Right ventricle myocardium inferior (tissue), 1 donor: ENCODE measurements at places on chromosomes 12 and 14. TPM values are rescaled to one million over a fixed set of nuclear protein-coding genes. Genes with fewer than 3 reads are reported as not detected.

DNA sequence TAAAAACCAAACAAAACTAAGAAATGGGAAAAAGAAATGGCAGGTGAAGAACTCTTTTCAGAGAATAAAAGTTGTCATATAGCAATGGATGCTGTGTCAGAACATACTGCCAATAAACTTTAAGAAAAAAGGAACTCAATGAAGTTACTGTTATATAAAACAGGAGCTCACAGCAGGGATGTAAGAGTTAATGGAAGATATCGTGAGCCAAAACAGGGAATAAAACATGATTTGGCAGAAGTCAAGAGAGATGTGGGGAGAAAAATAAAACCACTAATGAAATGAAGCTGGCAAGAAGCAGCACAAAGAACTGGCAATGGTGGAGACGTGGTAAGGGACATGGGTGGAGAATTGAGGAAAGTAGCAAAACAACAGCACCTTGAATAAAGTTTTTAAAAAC, 61.0 kb downstream of the TAOK3 start:
- DNase-seq, result no peak

DNA sequence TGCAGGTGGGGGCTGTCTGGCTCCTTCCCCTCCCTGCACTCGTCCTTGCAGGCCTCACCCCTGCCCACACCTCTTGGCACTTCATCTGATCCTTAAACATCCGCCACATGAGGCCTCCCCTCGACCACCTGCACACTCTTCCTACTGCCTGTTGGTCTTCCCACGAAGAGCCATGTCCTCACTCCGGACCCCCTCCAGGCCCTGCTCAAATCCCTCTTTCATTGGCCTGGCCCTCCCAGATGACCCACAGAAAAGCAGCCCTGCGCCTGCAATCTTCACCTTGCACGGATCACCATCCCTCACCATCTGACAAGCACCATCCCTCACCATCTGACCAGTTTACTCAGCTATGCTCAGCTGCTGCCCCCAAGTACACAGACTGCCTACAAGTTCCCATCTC, 193.6 kb downstream of the BCL11B start:
- DNase-seq, result no peak

DNA sequence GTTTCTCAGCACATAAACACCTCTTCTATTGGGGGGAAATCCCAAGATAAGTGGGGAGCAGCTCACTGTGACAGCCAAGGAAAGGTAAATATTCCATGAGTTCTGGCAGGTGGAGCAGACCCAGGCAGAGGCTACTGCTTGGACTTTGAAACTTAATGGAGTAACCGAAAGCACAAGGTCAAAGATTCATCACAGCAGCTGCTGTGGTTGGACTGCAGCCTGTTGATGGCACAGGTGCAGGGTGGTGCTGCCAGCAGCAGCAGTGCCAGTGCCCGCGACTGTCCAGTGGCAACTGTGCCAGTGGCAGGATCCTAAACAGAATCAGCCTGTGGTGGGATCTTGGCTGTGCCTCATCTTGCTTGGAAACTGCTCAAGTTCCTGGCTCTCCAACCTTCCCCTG, 81.4 kb upstream of the ARID2 start:
- DNase-seq, result no peak

GRCh38 chr12:29402437-29402836, 21.5 kb upstream of the ERGIC2 start:
- DNase-seq, result no peak

GRCh38 chr12:94545935-94546771, 86.5 kb upstream of the CEP83 start:
- DNase-seq, result no peak

GRCh38 chr12:130951636-130952035, 2.1 kb upstream of the ADGRD1 start:
- no peak for DNase-seq

DNA sequence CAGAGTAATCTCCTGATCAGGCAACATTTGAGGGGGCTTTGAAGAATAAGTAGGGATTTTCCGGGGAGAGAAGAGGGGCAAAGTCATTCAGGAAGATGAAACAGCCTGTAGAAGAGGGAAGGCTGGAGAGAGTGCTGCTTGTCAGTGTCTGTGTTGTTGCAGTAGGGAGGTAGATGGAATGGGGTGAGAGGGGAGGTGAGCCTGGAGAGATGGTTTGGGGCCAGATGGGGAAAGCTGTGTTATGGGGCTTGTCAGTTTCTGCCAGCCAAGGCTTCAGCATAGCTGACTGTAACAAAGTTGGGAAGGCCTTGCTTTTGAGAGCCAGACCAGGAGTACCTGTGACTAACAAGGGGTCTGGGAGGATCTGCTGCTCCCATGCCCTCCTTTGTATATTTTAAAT, 18.0 kb downstream of the BICD1 start:
- no peak for DNase-seq

DNA sequence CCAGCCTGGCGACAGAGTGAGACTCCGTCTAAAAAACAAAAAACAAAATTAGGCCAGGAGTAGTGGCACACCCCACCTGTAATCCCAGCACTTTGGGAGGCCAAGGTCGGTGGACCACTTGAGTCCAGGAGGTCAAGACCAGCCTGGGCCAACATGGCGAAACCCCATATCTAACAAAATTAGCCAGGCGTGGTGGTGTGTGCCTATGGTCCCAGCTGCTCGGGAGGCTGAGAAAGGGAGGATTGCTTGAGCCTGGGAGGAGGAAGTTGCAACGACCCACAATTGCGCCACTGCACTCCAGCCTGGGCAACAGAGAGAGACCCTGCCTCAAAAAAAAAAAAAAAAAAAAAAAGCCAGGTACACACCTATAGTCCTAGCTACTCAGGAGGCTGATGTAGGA, 37.0 kb downstream of the KDM2B start:
- DNase-seq, result peak; percentile 71

- no peak for DNase-seq
These were observed 73.4 kb downstream of the CLIP1 start for GRCh38 chr12:122349078-122349477.

DNA sequence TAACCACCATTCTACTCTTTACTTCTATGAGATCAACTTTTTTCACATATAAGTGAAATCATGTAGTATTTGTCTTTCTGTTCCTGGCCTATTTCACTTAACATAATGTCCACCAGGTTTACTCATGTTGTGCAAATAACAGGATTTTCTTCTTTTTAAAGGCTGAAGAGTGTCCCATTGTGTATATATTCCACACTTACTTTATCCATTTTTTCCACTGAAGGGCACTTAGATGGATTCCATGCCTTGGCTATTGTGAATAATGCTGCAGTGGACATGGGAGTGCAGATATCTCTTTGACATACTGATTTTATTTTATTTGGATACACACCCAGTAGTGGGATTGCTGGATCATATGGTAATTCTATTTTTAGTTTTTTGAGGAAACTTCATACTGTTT, 181.1 kb upstream of the HMGA2 start:
- no peak for DNase-seq

GRCh38 chr12:3493043-3493858, 2.2 kb downstream of the PRMT8 start:
- peak; percentile 82 for DNase-seq

- DNase-seq, result no peak
These were observed 54.3 kb downstream of the ZFYVE26 start for GRCh38 chr14:67762051-67762450.

DNA sequence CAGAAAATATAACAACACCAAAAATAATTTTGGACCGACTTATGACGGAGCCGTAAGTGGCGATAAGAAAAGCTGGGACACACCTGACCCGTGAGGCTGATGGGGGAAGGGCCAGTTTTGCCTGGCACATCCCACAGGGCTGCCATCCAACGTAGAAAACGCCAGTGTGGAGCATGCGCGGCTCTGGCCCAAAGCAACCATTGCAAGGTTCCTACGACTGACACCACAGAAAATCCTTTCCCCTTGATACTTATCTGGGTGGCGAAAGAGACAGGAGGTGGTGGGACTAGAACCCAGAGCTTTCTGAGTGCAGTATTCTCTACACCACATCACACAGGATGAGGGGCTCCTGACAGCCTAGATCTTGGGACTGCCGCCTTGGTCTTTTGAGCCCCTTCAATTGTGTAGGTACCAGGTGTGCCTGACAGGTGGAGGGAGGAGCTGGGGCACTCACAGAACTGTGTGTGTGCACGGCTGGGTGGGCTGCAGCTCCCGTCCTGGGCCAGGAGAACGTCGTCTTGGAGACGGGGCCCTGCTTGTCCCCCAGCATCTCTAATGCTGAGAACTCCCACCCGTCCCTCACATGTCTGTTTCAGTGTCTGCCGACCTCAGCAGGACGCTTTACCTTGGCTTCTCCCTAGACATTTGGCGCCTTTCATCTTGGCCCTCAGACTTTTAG, 17.4 kb upstream of the CACNA2D4 start:
- no peak for DNase-seq

- no peak for DNase-seq
These were observed 939.5 kb downstream of the SLC16A7 start for GRCh38 chr12:60535363-60535762.

DNA sequence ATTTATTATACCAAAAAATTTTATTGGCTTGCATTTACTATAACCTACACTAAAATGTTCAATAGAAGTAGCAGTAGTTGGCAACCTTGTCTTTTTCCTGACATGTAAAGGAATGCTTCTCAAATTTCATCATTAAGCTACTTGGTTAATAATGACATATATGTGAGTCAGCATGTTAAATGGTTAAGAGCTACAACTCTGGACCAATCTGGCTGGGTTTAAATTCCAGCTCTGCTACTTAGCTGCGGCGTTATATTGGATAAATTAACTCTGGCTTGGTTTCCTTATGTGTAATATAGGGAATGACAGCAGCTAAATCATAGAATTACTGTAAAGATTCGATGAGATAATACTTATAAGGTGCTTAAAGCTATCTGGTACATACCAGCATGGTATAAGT, 53.7 kb upstream of the OTOGL start:
- DNase-seq, result no peak

GRCh38 chr14:74739293-74740030, 23.7 kb upstream of the YLPM1 start:
- DNase-seq, result no peak

DNA sequence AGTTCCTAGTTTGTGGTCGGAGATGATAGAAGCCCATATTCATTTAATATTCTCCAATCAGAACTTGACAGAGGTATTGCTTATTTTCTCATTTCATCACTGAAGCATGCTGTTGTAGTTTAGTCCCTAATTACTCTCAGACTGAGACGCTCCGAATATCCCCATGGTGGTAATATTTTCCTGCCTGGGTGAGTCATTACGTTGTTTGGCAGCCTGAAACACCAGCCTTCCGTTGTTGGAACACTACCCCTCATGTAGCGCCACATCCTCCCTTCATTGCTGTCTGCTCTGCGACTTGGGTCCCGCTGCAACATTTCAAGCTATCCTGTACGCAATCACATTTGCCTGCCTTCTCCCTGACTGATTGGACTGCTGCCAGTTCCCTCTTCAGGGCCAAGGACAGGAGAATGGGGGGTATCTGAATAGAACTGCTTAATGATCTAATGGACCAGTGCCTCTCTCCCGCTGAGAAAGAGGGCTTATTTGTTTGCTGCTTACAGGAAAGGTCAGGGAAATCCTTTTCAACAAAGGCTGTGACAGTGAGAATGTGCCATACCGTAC, 369.1 kb downstream of the NPAS3 start:
- no peak for DNase-seq

GRCh38 chr12:1587927-1588574, 6.3 kb downstream of the FBXL14 start:
- DNase-seq, result no peak

DNA sequence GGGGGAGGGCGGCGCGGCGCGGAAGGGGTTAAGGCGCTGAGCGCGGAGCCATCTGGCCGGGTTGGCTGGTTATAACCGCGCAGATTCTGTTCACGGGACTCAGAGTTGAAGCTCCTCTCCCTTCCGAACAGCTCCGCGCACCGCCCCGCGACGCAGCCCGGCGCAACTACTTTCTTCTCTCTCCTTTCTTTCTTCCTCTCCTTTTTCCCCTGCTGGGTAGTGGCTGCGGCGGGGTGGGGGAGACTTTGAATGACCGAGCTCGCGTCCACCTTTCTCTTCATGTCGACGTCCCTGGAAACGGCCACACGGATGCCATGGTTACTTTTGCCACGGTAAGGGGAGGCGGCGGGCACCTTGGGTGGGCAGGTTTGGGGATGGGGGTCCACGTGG, at the start of gene NTF3:
TSS of gene NTF3 (plus strand) at position 98 of the 390 bp plus-strand sequence. CDS start at position 315, 217 bp downstream.
- peak; percentile 66 for DNase-seq

DNA sequence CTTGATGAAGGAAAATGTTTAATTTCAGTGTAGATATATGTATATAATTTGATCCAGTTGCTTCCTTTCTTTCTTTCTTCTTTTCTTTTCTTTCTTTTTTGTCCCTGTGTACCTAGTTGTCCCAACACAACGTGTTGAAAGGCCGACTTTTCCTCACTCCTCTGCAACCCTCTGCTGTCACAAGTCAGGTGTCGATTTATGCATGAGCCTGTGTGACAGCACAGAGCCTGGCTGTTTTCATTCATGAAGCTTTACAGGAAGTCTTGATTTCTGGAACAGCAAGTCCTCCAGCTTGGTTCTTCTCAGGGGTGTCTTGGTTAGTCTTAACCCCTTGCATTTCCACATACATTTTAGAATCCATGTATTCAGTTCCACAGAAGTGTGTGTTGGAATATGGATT, 88.1 kb downstream of the PPP2R5C start:
- no peak for DNase-seq

- DNase-seq, result no peak
These were observed 591.0 kb upstream of the ATP2B1 start for GRCh38 chr12:90299666-90300065.

DNA sequence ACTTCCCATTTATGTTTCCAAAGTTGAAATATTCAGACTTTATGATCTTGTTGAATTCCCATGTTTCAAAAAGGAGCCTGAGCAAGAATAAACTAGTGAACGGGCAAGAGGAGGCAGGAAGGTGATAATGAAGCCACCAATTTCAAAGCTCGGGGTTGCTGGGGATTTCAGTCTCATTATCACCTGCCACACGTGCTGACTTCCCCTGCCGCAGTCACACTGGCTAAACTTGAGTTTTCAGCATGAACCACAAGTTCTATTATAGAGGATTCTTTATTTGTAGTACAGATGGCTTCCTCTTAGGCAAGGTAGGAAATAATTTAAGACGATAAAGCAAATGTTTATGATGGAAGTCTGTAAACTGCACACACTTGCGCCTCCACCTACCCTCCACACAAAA, 18.1 kb upstream of the DIABLO start:
- no peak for DNase-seq

- peak; percentile 76 for DNase-seq
These were observed 46.8 kb upstream of the DLK1 start for GRCh38 chr14:100679707-100680438.

GRCh38 chr12:127663716-127664115, 603.3 kb upstream of the TMEM132C start:
- no peak for DNase-seq

The TROAP gene
- total RNA-seq, result 0.97 TPM

The CDCA4 gene
- 3.1 TPM for total RNA-seq

The MAP3K12 gene
- total RNA-seq, result 5.6 TPM

The CCDC197 gene
- total RNA-seq, result 0.84 TPM

The OLR1 gene
- total RNA-seq, result 0.24 TPM

The SERPINA9 gene
- total RNA-seq, result not detected

The PTPN21 gene
- 30.8 TPM for total RNA-seq

The DDX24 gene
- total RNA-seq, result 187 TPM

The LIN7A gene
- total RNA-seq, result 13.7 TPM

The TSPAN11 gene
- total RNA-seq, result 1.5 TPM

The GPR68 gene
- total RNA-seq, result 0.16 TPM

The GPR137C gene
- total RNA-seq, result 0.51 TPM

The GLT8D2 gene
- 8.8 TPM for total RNA-seq

The CLEC6A gene
- total RNA-seq, result not detected

The FGF23 gene
- total RNA-seq, result not detected

The DCN gene
- 1,037 TPM for total RNA-seq

The CFAP73 gene
- total RNA-seq, result not detected

The LMNTD1 gene
- not detected for total RNA-seq

The PROX2 gene
- total RNA-seq, result not detected

The PLEKHG7 gene
- total RNA-seq, result not detected

The ANKS1B gene
- total RNA-seq, result 2.3 TPM
